ENCODE measurements at places on chromosomes 11 and 22. TPM values are rescaled to one million over a fixed set of nuclear protein-coding genes. Genes with fewer than 3 reads are reported as not detected.
A peak's percentile ranks its signal among the peaks of the same experiment; 100 is the strongest.

- peaks cover 20% of the 10 kb centered on the region for H3K4me1 ChIP-seq
- H3K27me3 ChIP-seq = no peaks in the 10 kb centered on the region
- no peak overlapping the region for H3K27ac ChIP-seq
- DNase-seq = no peak
- H3K36me3 ChIP-seq = no peaks in the 10 kb centered on the region
- H3K4me3 ChIP-seq = no peak overlapping the region
Observed at GRCh38 chr11:1933416-1934334, 13.5 kb upstream of the MRPL23 start.

GRCh38 chr11:123475469-123475868 is 45.4 kb downstream of the GRAMD1B start:
- H3K27ac ChIP-seq = no peak overlapping the region
- no peaks in the 10 kb centered on the region for H3K4me1 ChIP-seq
- H3K36me3 ChIP-seq = no peaks in the 10 kb centered on the region
- DNase-seq = no peak
- no peaks in the 10 kb centered on the region for H3K27me3 ChIP-seq

DNA sequence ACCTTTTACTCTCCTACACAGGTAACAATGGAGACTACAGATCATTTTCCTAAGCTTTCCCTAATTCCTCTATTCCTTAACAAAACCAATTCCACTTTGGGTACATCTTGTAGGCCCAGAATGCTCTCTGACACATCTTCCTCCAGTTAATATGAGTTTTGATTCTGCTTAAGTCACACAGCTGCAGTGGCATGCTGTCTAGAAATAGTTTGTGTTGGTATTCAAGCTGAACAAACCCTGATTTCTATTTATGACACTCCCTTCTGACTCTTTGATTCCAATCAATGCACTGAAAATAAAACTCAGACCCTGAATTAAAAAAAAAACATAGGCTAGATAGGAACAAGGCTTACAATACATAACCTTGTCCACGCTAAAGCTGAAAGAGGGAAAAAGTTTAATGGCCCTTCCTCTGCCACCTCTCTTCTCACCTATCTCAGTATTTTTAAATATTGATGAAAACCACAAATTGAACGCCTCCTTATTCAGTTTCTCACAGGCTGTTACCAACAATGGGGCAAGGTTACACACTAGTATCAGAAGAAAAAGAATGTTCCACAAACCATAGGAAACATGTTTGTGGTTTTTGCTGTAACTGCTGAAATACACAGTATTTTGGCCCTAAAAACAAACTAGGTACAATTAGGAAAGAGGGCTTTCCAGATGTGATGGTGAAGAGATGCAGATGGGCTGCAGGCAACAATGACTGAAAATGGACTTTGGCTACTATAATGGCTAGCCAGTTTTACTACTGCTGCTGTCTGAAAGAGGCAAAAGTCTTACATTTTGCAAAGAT is 35.7 kb upstream of the GAB2 start:
- DNase-seq = no peak
- no peaks in the 10 kb centered on the region for H3K27me3 ChIP-seq
- H3K36me3 ChIP-seq = peaks cover 14% of the 10 kb centered on the region
- H3K4me3 ChIP-seq = no peak overlapping the region

- peaks cover 31% of the 10 kb centered on the region for H3K4me1 ChIP-seq
- H3K4me3 ChIP-seq = no peak overlapping the region
- DNase-seq = no peak
- H3K27ac ChIP-seq = no peak overlapping the region
- H3K36me3 ChIP-seq = no peaks in the 10 kb centered on the region
Observed at GRCh38 chr11:73374151-73374550, 2.0 kb upstream of the RELT start.

GRCh38 chr11:64130618-64131017 is 35.3 kb downstream of the MACROD1 start:
- H3K36me3 ChIP-seq = no peaks in the 10 kb centered on the region
- DNase-seq = no peak
- no peaks in the 10 kb centered on the region for H3K27me3 ChIP-seq

DNA sequence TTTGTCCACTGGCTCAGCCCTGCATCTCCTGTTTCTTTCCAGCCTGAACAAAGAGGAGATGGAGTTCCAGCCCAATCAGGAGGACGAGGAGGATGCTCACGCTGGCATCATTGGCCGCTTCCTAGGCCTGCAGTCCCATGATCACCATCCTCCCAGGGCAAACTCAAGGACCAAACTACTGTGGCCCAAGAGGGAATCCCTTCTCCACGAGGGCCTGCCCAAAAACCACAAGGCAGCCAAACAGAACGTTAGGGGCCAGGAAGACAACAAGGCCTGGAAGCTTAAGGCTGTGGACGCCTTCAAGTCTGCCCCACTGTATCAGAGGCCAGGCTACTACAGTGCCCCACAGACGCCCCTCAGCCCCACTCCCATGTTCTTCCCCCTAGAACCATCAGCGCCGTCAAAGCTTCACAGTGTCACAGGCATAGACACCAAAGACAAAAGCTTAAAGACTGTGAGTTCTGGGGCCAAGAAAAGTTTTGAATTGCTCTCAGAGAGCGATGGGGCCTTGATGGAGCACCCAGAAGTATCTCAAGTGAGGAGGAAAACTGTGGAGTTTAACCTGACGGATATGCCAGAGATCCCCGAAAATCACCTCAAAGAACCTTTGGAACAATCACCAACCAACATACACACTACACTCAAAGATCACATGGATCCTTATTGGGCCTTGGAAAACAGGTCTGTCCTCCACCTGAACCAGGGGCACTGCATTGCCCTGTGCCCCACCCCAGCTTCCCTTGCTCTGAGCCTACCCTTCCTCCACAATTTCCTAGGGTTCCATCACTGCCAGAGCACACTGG is 5.0 kb downstream of the FTH1 start:
- H3K4me1 ChIP-seq = peaks cover 18% of the 10 kb centered on the region
- peaks cover 24% of the 10 kb centered on the region for H3K36me3 ChIP-seq
- no peak for DNase-seq
- H3K27me3 ChIP-seq = no peaks in the 10 kb centered on the region
- H3K27ac ChIP-seq = peak overlapping the region; percentile 98
- no peak overlapping the region for H3K4me3 ChIP-seq

Gene HBE1
- not detected for total RNA-seq

Gene TP53I11
- total RNA-seq = 32.1 TPM

DNA sequence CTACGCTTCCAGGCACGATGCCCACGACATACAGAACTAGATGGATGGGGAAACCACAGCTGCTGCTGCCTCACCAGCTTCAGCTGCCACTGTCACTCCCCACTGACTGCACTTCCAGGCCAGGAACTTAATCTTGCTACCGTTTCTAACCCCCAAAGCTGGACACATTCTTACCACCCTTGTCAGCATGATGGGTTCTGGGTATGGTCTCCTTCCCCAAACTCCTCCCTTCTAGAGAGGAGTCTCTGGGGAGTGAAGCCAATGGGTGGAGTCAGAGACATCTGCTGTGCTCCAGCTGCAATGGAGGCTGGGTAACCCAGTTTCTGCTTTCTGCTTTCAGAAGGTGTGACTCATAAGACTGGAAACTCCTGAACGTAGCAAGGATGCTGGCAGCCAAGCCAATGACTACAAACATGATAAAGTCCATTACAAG is 87.0 kb upstream of the THY1 start:
- DNase-seq = no peak
- H3K27ac ChIP-seq = peak overlapping the region; percentile 13
- H3K4me1 ChIP-seq = peaks cover 5% of the 10 kb centered on the region
- H3K4me3 ChIP-seq = no peak overlapping the region

GRCh38 chr11:20103281-20103680 is 57.0 kb downstream of the DBX1 start:
- no peaks in the 10 kb centered on the region for H3K27me3 ChIP-seq
- H3K27ac ChIP-seq = no peak overlapping the region
- no peak overlapping the region for H3K4me3 ChIP-seq
- H3K4me1 ChIP-seq = no peaks in the 10 kb centered on the region
- DNase-seq = no peak

Gene INS
- not detected for total RNA-seq

DNA sequence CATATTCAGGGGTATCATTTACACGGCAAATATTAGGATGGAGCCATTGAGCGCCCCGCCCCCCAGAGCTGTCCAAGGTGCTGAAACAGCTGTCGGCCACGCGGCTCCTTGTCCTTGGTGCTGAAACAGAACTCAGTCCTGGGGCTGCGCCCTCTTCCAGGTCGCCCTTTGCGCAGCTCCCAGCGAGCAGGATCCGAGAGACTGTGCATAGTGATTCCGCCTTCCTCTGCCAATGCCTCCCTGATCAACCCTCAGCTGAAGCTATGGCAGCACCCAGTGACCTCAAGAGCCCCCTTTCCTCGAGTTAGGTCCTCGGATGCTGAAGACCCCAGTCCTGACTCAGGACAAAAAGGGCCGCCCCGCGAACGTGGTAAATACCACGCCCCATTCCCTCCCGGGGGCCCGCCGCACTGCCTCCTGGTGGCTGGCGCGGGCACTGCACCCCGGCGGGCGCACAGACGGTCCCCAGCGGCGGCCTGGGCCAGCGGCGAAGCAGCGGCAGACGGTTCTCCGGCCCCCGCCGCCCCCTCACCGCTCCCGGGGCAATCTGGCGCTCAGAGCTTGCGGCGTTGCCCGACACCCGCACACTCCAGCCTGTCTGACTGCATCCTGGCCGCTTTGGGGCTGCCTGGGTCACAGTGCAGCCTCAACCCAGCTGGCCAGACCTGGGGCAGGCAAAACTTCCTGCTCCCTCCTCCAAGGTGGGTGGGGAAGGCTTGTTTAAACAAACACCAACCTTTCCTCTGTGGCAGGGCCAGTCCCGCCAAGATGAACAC is 13.4 kb downstream of the SYT7 start:
- no peak for DNase-seq
- no peaks in the 10 kb centered on the region for H3K4me1 ChIP-seq
- peak overlapping the region; percentile 6 for H3K4me3 ChIP-seq
- H3K27ac ChIP-seq = no peak overlapping the region
- H3K27me3 ChIP-seq = no peaks in the 10 kb centered on the region

GRCh38 chr11:15816260-15816871 is 540.0 kb downstream of the SOX6 start:
- no peak for DNase-seq
- no peak overlapping the region for H3K4me3 ChIP-seq
- no peaks in the 10 kb centered on the region for H3K36me3 ChIP-seq
- no peaks in the 10 kb centered on the region for H3K27me3 ChIP-seq

GRCh38 chr22:44211256-44211945 is 30.7 kb downstream of the PARVG start:
- H3K4me3 ChIP-seq = no peak overlapping the region
- H3K36me3 ChIP-seq = no peaks in the 10 kb centered on the region
- H3K27ac ChIP-seq = no peak overlapping the region
- DNase-seq = no peak
- no peaks in the 10 kb centered on the region for H3K27me3 ChIP-seq
- H3K4me1 ChIP-seq = no peaks in the 10 kb centered on the region

- H3K4me3 ChIP-seq = no peak overlapping the region
- H3K4me1 ChIP-seq = no peaks in the 10 kb centered on the region
- no peaks in the 10 kb centered on the region for H3K36me3 ChIP-seq
- H3K27me3 ChIP-seq = no peaks in the 10 kb centered on the region
- H3K27ac ChIP-seq = peak overlapping the region; percentile 62
- DNase-seq = no peak
Observed at GRCh38 chr22:27436591-27436990, 365.0 kb downstream of the MN1 start.

DNA sequence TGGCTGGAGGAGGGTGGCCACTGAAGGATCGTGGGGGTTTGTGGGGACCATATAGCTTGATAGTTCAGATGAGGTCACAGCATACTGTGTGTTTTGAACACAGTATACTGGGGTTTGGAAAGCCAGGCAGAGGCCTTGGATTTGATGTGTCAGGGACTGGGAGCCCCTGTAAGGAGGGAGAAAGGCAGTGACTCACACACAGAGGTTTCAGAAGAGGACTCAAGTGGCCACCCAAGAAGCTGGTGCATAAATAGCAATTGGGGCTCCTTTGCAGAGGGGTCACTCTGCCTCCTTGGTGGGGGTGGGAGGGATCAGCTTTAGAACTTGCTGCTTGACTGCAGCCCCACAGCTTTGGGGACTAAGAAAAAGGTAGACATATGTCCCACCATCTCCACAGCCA is 39.3 kb downstream of the SLC5A1 start:
- no peak for DNase-seq
- no peaks in the 10 kb centered on the region for H3K36me3 ChIP-seq
- no peak overlapping the region for H3K27ac ChIP-seq
- H3K4me1 ChIP-seq = no peaks in the 10 kb centered on the region

DNA sequence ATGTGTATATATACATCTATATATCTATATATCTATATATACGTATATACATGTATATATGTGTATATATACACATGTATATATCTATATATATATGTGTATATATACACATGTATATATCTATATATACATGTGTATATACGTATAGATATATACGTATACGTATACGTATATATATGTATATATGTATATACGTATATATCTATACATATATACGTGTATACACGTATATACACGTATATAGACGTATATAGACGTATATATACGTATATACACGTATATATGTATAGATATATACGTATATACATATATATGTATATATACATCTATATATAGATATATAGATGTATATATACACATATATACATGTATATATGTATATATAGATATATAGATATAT is 25.1 kb upstream of the CAPRIN1 start:
- H3K4me1 ChIP-seq = peaks cover 28% of the 10 kb centered on the region
- no peak for DNase-seq
- no peaks in the 10 kb centered on the region for H3K27me3 ChIP-seq
- H3K4me3 ChIP-seq = no peak overlapping the region

DNA sequence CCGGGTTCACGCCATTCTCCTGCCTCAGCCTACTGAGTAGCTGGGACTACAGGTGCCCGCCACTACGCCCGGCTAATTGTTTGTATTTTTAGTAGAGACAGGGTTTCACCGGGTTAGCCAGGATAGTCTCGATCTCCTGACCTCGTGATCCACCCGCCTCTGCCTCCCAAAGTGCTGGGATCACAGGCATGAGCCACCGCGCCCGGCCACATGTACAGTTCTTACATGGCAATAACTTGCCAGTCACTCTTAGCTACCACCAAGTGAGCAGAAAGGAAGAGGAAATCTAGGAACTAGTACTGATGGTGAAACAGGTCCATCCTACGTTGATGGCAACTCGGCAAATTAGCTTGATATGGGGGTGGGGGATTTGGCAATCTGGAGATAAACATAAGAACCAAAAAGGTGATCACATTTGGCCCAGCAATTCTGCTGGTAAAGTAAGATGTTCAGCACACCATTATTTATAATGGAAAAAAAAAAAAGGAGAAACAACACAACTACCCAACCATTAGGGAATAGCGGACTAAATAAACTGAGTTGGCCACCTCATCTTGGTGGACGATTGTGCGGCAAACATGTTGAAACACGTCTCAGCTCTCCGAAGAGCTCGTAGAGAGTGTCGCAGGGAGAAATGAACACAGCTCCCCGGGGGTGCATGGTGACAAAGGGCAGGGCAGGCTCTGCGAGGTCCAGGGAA is 5.3 kb downstream of the NLRP6 start:
- DNase-seq = no peak
- peaks cover 39% of the 10 kb centered on the region for H3K4me1 ChIP-seq
- H3K36me3 ChIP-seq = no peaks in the 10 kb centered on the region
- H3K27me3 ChIP-seq = peaks cover 99% of the 10 kb centered on the region
- H3K4me3 ChIP-seq = no peak overlapping the region

GRCh38 chr11:120304526-120304925 is 20.6 kb upstream of the TLCD5 start:
- H3K36me3 ChIP-seq = no peaks in the 10 kb centered on the region
- DNase-seq = no peak
- peaks cover 32% of the 10 kb centered on the region for H3K4me1 ChIP-seq
- no peak overlapping the region for H3K4me3 ChIP-seq
- H3K27ac ChIP-seq = no peak overlapping the region
